Myocyte (in vitro differentiated cells): ENCODE measurements at places on chromosomes 6 and 20. TPM values are rescaled to one million over a fixed set of nuclear protein-coding genes. Genes with fewer than 3 reads are reported as not detected.
A peak's percentile ranks its signal among the peaks of the same experiment; 100 is the strongest.

DNA sequence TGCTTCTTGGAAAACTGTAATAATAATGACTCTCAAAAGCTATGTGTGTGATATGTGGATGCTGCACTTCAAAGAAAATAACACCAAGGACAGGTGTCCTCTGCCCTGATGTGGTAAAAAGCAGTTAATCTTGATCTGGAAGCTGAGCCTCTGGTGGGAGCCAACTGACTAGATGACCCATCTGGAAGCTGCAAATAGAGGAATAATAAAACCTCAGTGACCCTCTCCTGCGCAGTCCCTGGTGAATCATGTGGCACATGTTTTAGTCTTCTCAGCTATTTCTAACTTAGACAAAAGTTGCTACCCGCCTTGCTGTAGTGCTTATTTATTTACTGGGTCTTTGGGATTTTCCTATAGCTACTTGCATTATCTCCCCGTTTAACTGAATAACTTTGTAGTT, 47.3 kb downstream of the TP53INP2 start:
- peak; percentile 33 for DNase-seq

The PLCB1 gene
- total RNA-seq, result 0.26 and 0.29 TPM in 2 replicates

The TPX2 gene
- 7.0 and 10.5 TPM in 2 replicates for total RNA-seq

The FKBP1C gene
- total RNA-seq, result 0.43 and 0.52 TPM in 2 replicates

DNA sequence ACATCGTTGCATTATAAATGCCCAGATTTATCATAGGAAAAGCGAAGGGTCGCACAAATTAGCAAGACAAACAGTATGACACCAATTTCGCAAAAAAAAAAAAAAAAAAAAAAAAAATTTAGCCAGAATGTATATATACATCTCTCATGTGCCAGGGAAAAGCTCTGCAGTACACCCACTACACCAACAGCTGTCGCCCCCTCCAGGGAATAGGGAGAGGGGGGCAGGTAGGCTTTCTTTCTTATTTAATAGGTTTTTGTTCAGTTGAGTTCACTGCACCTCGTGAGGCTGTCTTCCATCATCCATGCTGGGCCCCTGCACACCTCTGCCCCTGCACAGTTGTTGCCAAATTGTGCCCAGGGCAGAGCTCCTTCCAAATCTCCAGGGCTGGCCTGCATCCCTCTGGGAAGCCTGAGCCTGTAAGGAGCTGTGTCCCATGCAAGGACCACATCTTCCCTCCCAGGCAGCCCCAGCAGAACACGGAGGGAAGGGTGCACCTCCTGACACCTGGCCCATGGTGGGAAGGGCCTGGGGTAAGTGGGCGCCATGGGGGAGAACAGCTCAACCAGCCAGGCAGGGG, 85.4 kb downstream of the NINL start:
- DNase-seq, result no peak

DNA sequence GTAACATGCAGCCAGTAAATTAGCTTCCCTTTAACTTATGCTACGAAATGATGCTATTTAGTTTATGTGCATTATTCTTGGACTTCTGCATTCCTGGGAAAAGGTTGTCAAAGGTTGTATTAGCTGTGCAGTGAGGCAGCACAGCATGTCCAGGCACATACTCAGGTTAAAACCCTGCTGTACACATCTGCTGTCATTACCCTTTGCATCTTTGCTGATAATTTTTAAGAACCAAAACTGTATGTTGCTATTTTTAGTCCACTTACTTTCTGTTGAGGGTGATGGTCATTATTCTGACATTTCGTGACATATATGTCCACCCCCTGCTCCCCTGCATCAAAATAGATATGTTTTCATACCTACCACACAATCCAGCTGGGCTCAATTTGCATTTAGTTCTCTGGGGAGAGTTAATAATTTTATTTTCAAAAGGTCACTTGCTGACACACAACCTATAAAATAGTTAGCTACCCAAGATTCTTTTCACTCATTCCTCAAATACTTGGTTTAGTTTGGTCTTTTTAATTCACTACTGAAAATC, 142.5 kb upstream of the SPACA1 start:
- DNase-seq, result no peak

The TINAG gene
- total RNA-seq, result 0.72 TPM in 1 of 2 replicates, not detected in the other

DNA sequence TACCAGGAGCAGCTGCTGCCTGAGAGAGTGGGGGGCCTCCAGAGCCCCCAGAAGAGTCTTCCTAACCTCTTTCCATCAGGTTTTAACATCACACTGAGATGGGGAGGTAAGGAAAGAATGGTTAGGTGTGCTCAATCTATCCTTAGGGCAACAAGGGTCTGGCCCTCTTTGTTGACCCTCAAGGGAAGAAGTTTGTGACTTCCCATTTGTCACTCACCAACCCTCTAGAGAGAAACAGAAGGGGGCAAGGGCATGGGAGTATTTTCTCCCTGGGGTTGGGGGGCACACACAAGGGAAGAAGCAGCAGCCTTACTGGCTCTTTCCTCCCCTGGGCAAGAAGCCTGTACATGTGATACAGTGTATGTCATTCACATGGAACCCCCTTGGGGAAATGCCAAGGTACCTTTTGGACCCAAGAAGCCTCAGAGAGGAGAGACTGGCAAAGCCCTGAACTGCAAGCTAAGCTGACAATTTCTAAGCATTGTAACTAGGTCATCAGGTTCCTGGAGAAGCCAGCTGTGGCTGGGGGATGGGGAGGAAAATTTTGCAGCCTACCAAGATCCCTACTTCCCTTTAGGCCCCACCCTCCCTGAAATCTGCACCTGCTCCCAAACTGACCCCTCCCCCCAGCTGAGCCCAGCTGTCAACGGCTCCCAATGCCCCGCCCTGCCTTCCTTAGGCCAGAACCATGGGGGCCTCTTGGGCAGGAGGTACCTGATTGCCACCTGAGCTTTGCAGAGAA, 14.5 kb downstream of the BCL2L1 start:
- peak; percentile 90 for DNase-seq

DNA sequence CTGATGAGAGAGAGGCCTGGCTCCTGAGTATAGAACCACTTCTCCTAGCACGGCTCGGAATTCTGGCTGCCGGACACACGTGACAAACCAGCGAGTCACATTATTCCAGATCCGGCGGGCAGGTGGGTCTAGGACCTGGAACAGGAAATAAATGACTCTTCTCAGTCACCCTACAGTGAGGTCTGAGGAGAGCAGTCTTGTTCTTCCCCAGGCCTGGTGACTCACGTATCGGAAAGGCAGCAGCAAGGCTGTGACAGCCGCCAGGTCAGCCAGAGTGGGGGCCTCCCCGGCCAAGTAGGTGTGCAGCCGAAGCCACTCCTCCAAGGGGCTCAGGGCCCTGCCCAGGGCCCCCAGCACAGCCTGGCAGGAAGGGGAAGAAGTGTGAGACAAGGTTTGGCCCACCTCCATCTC, 2.8 kb downstream of the VARS1 start:
- DNase-seq, result no peak

The POU5F1 gene
- 1.4 and 2.5 TPM in 2 replicates for total RNA-seq

DNA sequence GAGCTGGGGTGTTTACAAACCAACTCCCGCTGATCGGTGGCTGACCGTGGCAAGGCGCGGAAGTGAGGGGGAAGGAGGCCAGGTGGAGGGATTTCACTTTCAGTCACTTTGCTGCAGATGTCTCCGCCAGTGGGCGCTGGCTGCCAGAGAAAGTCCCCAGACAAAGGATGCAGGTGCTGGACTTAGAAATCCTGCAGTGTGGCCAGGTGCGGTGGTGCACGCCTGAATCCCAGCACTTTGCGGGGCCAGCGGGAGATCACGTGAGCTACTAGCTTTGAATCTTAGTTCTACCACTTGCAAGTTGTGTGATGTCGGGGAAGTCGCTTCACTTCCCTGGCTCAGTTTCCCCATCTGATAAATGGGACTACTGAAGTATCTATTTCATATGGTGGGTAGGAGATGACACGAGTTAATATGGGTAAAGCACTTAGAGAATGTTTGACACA, 180.4 kb downstream of the ZNF217 start:
- DNase-seq, result peak; percentile 7

GRCh38 chr20:3768342-3769130, 983 bp upstream of the ADISSP start:
- DNase-seq, result peak; percentile 75

- no peak for DNase-seq
Measured at GRCh38 chr6:11847515-11848345, 69.1 kb upstream of the ADTRP start.

- DNase-seq, result no peak
Measured at GRCh38 chr6:95648636-95649035, 71.3 kb downstream of the MANEA start.

- no peak for DNase-seq
Measured at GRCh38 chr20:44125332-44126127, 61.5 kb downstream of the JPH2 start.
